Fibroblast of skin of back (primary cell): ENCODE measurements at places on chromosomes 1 and 21.

DNA sequence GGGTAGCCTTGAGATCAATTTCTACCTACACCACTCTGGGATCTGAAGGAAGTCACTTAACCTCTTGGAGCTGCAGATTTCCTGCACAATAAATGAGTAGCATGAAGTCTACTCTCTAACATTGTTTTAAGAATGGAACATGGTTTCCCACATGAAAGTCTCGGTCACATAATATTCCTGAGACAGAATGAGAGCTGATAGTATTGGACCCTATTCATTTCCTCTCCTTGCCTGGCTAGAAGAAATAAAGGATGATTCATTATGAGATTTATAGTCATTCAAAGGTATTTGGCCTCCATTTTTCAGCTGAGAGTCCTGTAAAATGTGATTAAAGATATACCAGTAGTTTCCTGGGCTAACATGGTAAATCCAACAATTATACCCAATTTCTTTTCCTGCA, 56.7 kb downstream of the ARHGAP29 start:
- no peak for DNase-seq

DNA sequence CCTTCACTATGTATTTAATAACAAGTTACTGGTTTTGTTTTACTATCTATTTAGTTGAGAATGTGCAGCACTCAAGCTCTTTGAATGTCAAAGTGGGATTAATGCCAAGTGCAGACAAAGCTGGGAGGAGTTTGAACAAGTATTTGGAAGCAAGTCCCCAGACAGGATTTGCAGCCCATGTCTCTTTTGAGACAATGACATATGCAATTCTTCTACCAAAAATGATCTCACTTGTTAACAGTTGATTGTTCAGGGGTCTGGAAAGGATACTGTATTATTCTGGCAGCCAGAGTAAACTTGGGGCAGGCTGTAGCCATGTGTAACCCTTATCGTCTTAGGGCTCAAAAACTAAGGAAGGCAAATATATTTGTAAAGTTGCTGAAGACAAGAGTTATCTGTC, 15.8 kb downstream of the COLGALT2 start:
- DNase-seq: peak; percentile 37

DNA sequence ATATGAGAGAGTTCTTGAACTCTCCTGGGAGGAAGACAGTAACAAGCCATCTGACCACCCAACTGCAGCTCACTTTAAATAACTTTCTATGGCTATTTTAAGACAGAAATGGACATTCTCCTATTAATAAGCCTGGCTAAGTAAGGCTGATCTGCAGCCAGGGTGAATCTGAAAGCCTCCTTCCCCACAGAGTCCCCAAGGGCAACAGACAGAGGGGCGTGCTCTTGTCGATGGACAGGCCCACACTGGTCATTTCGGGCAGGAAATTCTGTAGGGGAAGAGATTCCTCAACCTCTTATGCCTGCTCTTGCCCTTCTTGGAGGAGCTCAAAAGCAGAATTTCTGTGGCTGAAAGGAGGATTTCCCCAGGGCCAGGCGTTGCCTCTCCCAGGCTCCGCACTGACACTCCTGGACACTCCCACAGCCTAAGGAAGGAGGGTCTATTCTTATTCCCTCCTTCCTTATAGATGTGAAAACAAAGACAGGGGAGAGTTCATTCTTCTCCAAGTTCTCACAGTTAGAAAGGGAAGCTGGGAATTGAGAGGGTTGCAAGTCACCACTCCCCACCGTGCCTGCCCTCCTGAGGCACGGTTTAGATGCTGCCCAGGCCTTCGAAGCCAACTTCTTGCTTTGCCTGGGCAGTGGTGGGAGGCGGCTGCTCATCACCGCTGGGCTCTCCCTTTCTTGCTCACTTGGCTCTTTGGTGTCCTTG, 17.9 kb upstream of the KANK4 start:
- peak; percentile 7 for DNase-seq

DNA sequence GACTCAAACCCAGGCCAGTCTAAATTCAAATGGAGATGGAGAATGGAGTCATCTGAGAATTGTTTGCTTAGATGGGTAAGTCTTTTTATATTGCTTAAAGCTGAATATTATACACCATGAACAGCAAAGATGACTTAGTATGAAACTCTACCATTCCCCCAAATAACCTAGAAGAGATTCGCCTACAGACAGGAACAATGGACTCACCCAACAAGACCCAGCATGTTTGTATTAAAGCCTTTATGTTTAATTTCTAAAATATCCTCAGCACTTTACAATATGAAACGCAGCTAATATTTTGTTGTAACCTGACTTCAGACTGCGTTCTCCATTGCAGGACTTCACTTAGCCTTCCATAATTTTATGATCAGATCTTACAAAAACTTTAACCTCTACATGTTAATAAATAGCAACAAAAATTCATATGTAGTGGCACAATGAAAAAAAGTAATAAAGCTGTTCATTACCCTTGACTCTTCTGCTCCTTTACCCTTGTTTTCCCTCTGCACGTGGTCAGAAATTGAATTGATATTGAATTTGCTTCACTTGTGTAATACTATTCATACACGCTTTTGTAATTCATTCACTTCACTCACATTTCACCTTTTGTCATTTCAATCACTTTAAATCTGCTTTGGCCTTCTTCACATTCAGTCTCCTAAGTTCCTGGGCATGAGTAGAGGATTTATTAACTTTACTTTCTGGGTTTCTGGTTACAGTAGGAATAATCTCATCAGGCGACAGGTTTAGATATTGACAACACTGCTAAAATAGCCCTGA, 177.3 kb upstream of the PTBP2 start:
- DNase-seq: no peak

- no peak for DNase-seq
These were observed 32.0 kb upstream of the TLR5 start for GRCh38 chr1:223175032-223175431.

DNA sequence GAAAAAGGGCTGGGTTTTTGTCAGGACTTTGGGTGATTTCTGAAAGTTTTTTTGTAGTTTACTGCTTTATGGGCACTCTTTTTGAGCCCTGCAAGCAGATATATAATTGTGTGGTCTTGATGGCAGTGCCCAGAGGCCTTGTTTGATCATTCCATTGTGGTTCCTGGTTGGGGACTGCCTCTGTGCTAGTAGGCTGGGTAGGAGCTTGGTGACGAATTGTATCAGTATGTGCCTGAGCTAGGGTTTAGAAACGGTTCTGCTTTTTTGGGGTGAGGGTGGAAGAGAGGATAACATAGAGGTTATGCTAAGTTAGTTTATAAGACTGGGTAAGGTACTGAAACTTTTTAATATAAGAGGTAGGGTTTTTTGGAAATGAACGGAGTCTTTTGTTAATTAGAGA, 139.7 kb upstream of the ETV3 start:
- no peak for DNase-seq
